ENCODE measurements at places on chromosomes 5 and 9.

DNA sequence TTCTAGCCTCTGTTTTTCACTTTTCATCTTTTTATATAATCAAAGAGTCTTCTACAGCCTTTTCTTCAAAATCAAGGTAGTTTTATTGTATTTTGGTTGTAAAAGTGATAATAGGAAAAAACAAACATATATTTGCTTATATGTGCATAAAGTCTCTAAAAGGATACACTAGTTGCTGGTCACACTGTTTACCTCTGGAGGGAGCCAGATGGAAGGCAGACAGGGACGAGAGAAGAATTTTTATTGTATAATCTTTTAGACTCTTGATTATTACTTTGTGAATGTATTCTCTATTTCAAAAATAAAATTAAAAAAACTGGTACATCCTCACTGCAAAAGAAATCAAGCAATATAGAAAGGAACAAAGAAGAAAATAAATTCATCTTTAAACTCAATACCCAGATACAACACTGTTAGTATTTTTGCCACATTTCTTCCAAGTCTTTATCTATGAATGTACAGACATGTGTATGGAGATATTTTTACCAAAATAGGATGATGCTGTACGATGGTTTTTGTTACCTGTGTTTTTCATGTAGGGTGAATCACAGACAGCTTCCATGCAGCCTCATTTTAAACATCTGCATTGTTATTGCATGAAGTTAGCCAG is 6.1 kb upstream of the RNF183 start:
- peak; percentile 56 for DNase-seq

DNA sequence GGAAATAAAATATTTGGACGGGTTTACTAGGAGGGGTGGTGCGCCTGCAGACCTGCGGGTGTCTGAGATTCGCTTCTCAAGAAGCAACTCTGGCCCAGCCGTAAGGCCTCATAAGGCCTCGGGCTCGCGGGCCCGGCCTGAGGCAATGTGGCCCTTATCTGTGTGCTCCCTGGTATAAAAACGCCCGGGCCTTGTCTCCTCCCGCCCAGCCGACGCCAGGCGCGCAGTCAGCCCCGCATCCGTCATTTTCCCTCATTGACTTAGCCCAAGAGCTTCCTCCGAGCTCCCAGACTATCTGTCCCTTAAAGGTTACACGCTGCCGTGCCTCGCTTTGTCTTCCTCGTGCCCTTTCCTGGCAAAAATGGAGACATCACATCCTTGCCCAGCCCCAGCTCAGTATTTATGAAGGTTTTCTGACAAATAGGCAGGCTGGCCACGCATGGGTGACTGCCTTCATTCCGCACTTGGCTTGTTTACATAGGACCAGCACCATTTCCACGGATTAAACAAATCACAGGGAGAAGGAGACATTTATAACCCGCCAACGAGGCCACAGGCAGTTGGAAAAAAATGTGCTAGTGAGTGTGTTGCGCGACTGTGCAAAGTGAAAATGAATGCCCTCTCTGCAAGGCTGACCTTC is 74.5 kb upstream of the TBCA start:
- DNase-seq, result no peak

GRCh38 chr5:71932655-71933338 is 174.5 kb upstream of the MAP1B start:
- no peak for DNase-seq

DNA sequence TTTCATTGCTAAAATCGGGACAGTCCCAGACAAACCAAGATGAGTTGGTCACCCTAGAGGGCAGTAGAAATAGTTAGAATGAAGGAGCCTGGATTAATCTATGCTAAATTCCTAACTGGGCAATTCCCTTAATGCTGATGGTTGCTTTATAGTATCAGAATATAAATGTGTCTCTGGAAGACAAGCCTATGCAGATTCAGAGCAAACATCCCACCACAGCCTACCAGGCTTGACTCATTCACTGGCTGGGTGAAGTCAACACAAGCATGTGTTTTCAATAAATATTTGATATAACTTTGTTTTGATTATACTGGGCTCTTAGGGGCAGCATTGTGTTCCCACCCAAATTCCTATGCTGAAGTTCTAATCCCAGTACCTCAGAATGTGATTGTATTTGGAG is 79.3 kb downstream of the RMI1 start:
- DNase-seq, result no peak

- no peak for DNase-seq
Measured at GRCh38 chr5:82684165-82684564, 393.0 kb downstream of the TMEM167A start.

GRCh38 chr5:154767576-154767975 is 12.4 kb downstream of the LARP1 start:
- DNase-seq, result no peak

GRCh38 chr5:149665416-149666175 is 64.5 kb upstream of the PPARGC1B start:
- DNase-seq, result no peak

DNA sequence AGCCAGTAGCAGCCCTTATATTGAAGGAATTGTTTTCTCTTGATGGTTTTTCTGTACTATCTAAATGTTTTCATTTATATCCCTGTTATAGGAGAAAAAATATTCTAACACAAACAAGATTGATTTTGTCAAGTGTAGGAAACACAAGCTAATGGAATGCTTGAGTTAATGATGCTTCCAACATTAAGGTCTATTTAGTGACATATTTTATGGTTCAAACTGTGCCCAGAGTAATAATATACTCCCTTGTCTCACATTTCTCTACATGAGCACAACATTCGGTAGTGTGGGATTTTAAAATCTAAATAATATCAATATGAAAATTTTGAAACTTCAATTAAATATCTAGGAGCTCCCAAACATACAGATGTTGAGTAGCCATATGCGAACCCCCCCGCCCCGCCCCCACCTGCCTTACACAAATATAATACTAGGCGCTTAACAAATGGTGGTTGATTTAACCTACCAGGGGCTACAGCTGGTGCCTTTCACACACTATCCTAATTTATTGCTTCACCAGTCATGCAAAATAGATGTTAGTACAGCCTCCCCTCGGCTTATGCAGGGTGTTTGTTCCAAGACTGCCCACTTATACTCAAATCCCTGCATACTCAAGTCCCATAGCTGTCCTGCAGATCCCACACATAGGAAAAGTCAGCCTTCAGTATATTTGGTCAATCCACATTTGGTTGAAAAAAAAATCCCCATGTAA is 124.1 kb upstream of the ACO1 start:
- DNase-seq, result no peak

DNA sequence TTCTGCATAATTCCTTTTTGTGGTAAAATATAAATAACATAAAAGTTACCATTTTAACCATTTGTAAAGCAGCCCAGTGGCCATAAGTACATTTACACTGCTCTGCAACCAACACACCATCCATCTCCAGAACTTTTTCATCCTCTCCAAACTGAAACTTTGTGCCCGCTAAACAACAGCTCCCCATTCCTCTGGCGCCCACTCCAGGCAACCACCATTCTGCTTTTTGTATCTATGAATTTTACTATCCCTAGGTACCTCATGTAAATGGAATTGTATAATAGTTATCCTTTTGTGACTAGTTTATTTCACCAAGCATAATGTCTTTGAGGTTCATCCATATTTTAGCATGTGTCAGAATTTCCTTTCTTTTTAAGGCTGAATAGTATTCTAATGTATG is 141.1 kb downstream of the DMXL1 start:
- no peak for DNase-seq

DNA sequence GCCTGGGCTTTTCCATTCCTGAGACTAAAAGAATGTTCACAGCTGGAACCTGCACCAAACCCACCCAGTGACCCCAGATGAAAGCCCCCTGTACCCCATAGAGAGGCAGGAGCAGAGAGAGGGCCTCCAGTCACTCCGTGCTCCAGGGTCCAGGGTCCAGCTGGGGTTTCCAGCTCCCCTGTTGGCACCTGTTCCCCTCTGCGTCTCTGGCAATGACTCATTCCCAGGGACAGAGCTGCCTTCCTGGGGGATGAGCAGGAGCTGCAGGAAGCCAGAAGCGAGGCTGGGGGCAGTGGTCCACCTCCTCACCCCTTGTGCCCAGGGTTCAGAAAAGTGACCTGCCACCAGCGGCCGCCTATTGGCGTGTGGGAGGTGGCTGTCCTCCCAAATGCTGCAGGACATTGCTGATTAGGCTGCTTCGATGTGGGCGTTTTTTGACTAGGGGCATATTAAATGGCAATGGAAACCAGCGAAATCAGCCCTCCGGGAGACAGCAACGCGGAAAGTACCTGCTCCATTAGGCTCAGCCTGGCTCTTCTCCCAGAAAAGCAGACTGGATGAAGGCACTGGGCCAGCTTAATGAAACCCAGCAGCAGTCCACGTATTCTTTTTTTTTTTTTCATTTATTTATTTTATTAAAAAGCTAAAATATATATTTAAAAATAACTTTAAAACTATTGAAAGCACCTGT is 97.4 kb downstream of the DAP start:
- no peak for DNase-seq

DNA sequence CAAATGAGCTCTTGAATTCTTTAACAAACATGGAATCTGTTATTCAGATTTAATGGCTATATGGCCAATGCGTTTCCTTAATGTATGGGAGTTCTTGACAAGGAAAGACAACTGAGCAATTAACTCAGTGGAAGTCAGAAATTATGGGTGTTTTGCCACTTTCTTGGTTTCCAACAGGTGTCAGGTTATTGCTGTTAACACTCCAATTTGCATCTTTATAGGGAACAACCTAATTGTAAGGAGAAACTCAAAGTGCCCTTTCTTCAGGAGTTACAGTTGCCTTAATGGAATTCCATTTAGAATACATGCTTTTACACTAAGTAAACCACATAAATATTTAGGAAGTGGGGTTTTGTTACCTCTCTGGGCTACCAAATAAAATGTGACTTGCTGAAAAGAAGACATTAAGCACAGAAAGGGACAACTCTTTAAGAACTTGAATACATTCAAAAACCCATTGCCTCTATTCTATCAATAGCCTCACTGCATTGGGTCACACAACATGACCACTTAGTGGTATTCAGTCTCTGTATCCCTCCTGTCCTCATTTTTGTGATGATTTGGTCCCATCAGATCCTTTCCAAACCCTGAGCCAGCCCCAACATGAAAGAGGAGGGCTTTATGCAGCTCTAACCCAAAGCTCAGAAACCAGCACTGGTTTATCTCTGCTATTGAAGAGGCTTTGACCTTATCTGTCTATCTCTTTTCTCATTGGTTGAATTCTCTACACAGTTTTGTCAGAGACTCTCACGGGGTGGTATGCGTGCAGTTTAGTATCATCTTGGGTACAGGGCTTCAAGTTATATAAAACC is 118.7 kb downstream of the EDIL3 start:
- DNase-seq, result no peak

- DNase-seq, result no peak
Measured at GRCh38 chr5:52983731-52984636, 5.2 kb upstream of the ITGA2 start.

DNA sequence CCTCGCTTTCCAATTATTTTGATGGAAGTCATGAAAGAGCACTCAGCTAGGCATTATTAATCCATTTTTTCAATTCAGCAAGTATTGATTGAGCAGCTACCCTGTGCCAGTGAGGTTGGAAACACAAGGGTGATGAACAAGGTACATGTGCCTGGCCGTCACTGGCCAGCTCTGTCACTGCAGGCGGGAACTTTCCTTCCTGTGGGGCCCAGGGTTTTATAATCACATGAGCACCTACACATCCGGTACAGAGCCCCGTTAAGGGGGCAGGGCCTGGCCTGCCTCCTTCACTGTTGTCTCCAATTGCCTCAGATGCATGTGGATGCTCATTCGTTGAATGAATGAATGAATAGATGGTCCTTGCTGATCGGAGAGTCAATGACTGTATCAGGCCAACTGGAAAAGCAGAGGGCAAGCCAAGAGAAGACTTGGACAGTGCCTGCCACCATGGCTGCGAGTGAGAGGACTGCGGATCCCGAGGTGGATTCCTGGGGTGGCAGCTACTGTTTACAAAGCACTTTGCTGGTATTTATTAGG is 55.9 kb upstream of the KCNMB1 start:
- no peak for DNase-seq

- DNase-seq, result no peak
Measured at GRCh38 chr5:158538506-158539074, 561.1 kb downstream of the EBF1 start.

- no peak for DNase-seq
Measured at GRCh38 chr5:170366276-170366675, 22.9 kb downstream of the KCNMB1 start.

- no peak for DNase-seq
Measured at GRCh38 chr9:75866273-75866871, 24.1 kb upstream of the PCSK5 start.

DNA sequence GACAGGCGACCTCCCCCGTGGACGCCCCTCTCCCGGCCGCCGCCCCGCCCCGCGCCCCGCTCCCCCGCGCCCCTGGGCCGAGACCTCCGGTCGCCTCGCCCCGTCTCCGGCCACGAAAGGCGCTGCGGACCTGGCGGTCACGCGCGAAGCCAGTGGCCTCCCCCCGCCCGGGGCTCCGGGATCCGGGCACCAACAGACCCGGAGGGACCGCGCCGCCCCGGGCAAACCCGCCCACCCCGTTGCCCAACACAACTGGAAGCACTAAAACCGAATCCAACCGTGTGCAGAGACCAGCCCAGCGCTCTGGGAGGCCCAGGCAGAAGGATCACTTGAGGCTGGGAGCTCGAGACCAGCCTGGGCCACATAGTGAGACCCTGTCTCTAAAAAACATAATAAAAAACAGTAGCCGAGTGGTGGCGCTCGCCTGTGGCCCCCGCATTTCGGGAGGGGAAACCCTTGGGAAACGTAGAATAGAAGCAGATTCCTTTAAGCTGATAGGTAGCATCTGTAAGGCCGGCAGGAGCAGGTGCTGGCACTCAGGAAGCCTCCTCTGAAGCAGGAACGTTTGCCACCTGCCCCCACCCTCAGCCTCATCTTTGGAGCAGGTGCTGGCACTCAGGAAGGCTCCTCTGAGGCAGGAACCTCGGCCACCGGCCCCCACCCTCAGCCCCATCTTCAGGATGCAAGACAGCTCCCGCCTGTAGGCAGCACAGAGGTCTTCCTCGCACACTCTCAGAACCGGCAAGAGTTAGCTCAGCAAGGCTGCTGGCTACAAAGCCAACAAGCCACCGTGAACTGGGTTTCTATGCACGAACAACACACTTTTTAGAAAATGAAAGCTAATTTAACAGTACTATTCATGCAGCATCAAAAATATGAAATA is 4.6 kb upstream of the SLC9A3 start:
- DNase-seq, result no peak

DNA sequence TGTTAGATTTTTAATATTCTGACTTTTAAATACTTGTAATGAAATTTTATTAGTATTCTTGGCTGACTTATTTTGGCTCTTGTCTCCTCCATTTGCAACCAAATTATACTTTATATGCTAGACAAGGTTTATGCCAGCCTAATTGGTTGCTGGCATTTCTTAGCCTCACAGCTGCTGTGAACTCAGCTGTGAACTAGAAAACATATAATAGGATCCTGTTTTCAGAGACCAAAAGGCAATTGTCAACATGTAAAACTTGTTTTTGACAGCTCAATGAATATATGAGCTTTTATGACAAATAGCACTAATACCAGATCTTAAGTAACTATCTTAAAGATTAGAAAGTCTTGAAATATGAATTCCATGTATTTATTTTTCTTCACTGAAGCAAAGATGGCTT is 25.9 kb downstream of the KIF2A start:
- no peak for DNase-seq

Measured in CD4-positive, alpha-beta T cell (primary cell).